ENCODE measurements at places on chromosomes 3 and 15.

- no peak for DNase-seq
Observed at GRCh38 chr3:78253860-78254259, 1214.0 kb downstream of the ROBO2 start.

GRCh38 chr3:185114756-185115155 lies 38.1 kb downstream of the C3orf70 start:
- DNase-seq = no peak

GRCh38 chr3:189557824-189558223 lies 73.4 kb upstream of the TP63 start:
- no peak for DNase-seq

DNA sequence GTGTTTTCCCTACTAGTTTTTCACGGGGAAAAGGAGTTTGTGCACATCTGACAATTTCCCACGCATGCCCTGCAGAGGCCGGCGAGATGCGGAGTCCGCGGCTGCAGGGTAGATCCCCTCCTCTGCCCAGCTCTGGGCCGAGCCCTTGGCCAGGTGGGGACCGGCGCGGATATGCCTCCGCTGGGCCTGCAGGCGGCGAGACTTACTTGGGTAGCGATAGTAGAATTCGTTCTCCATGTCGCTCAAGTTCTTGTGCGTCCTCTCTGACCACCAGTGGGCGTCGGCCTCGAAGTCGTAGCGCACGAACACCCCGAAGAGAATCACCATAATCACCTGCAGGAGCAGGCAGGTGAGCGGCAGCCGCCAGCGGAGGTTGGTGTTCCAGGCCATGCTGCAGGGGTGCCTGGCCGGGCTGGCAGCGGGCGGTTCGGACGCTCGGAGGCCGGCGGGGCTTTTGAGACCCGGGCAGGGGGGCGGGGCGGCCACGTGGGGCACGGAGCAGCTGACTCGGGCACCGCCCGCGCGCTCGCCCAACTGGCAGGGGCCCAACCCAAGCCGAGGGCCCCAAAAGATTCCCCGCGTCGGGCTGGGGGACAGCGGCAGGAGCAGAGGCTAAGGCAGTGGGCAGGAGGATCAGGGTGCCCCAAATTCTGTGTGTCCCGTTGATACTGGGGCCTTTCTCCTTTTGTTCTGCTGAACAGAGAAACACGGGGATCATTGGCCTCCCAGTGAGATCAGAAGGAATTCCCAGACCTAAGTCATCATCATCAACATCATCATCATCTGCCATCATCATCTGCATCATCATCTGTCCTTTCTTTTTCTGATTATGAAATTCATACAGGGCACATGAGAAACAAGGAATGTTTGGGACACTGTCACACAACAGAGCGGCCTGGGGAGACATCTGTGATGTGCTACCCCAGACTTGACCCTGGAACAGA lies at the start of gene RHCG:
RHCG (minus strand) TSS at position 429 of the 944 bp plus-strand sequence; CDS start at position 390, 39 bp downstream.
- DNase-seq = peak; percentile 11

GRCh38 chr15:95565016-95565600 lies 765.4 kb upstream of the NR2F2 start:
- DNase-seq = no peak

DNA sequence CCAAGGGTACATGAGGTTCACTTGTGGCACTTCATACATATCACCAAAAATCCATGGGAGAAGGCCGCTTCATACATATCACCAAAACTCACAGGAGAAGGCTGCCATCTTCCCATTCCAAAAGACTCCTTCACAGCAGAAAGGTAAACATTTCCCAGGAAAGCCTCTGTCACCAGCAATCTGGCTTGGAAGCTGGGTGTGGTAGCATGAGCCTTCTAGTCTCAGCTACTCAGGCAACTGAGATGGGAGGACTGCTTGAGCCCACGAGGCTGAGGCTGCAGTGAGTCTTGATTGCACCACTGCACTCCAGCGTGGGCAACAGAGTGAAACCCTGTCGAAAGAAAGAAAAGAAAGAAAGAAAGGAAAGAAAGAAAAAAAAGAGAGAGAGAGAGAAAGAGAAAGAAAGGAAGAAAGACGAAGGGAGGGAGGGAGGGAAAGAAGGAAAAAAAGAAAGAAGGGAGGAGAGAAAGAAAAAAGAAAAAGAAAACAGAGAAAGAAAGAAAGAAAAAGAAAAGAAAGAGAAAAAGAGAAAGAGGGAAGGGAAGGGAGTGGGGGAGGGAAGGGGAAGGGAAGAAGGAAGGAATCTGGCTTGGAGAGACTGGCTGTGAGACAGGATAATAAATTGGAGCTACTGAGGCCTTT lies 7.2 kb downstream of the LRIG1 start:
- no peak for DNase-seq

DNA sequence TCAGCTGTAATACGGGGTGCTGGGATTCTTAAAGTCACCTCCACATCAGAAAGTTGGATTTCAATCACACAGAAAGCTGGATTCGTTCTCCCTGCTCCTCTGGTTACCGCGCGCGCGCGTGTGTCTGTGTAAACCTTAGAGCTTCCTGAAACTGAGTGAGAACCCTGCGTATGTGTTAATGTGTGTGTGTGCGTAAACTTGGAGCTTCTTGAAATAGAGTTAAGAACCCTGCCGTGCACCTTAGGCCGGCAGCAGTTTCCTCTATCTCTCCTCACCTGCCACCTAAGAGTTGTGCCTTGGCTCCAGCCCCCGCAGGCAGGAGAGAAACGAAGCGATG lies 531 bp downstream of the LZTFL1 start:
- DNase-seq = no peak

DNA sequence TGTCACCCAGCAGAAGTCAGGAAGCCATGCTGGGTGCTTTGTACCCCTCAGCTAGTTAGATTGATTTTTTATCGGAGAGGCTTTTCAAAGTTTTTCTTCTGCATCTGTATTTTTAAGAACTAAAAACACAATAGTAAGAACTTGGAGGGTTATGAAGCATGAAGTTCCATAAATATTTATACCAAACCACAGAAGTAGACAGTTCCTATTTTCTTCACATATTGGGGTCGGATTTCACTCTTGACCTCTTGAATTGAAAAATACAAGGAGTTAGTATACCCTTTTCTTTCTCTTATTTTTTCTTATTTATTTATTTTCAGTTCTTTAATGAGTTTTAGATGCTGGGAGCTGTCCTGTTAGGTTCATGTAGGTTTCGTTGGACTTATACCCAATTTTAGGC lies 35.1 kb downstream of the SLC25A26 start:
- DNase-seq = no peak

DNA sequence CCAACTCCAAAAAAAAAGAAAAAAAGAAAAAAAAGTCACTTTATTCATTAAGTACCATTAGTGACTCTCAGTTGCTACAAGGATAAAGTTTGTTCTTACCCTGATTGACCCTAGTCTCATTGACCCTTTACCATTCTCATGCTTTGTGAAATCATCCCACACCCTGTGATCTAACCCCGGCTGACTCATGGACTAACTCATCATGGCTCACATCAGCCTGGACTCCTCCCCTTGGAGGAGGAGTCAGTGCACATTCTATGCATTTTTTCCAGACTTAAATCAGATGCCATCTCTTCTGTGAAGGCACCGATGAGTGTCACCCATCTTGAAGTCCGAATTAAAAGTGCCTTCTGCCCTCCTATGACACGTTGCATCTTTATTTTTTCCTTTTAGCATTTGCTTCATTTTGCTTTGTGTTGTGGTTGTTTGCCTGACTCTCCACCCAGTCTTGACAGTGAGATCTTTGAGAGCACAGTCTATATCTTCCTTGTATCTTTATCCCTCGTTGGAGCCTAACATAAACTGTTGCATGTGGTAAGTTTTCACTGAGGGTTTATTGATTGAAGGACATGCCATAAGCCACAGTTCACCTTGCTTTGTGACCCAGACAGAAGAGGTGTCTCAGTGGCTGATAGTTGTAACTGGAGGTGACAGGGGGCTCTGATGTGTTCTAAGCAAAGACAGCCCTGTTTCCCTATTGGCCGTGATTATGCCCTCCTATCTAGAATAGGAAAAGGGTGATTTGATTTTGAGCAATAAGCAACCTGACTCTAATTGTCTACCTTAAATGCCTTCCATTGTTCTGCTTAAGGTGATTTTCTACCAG lies 72.1 kb downstream of the IL1RAP start:
- DNase-seq = peak; percentile 75

- DNase-seq = no peak
Observed at GRCh38 chr3:148975248-148975647, 16.1 kb upstream of the GYG1 start.

DNA sequence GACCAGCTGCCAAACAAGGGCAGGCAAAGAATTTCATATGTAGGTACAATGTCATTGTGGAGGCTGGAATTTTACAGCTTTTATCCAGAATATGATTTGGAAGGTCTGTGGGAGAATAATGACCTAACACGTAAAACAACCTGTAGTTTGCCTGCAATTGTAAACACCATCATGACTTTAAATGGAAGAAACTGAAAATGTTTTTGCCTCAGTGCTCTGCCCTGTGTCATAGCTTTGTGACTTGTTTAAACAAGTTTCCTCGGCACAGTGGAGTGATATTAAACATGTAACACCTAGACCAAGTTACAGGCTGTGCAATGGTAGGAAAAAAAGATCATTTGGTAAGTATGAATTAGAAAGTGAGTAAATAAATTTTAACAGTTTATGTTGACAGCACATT lies 171.6 kb upstream of the MBNL1 start:
- DNase-seq = no peak

GRCh38 chr3:108182339-108182738 lies 39.9 kb downstream of the IFT57 start:
- DNase-seq = no peak

DNA sequence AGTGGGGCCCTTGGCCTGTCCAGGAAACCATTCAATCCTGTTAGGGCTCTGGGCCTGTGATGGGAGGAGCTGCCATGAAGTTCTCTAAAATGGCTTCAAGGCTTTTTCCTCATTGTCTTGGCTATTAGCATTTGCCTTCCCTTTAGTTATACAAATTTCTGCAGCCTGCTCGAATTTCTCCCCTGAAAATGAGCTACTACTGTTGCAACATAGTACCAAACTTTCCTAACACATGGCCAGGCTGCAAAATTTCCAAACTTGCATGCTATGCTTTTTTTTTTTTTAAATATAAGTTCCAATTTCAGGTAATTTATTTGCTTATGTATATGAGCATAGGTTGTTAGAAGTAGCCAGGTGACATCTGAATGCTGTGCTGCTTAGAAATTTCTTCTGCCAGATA lies 560.8 kb upstream of the TBL1XR1 start:
- no peak for DNase-seq

GRCh38 chr3:48356419-48356818 lies 15.6 kb upstream of the FBXW12 start:
- DNase-seq = no peak

DNA sequence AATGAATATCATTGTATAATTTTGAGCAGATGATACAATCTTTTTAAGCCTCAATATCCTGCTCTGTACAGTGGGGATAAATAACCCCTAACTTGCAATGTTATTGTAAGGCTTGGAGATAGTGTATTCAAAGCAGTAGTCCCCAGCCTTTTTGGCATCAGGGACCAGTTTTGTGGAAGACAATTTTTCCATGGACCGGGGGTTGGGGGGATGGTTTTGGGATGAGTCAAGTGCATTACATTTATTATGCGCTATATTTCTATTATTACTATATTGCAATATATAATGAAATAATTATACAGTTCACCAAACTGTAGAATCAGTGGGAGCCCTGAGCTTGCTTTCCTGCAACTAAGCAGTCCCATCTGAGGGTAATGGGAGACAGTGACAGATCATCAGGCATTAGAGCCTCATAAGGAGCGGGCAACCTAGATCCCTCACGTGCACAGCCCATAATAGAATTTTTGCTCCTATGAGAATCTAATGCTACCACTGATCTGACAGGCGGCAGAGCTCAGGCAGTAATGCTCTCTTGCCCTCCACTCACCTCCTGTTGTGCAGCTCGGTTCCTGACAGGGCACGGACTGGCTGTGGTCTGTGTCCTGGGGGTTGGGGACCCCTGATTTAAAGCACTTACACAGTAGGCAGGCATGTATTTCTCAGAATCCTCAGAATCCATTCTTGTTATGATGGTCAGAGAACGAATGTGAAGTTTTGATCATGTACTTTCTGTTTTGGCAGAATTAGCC lies 102.2 kb downstream of the PTPRG start:
- no peak for DNase-seq

GRCh38 chr15:35444557-35445204 lies 101.3 kb downstream of the DPH6 start:
- DNase-seq = no peak

GRCh38 chr3:12178091-12178820 lies 19.5 kb upstream of the TIMP4 start:
- DNase-seq = no peak

DNA sequence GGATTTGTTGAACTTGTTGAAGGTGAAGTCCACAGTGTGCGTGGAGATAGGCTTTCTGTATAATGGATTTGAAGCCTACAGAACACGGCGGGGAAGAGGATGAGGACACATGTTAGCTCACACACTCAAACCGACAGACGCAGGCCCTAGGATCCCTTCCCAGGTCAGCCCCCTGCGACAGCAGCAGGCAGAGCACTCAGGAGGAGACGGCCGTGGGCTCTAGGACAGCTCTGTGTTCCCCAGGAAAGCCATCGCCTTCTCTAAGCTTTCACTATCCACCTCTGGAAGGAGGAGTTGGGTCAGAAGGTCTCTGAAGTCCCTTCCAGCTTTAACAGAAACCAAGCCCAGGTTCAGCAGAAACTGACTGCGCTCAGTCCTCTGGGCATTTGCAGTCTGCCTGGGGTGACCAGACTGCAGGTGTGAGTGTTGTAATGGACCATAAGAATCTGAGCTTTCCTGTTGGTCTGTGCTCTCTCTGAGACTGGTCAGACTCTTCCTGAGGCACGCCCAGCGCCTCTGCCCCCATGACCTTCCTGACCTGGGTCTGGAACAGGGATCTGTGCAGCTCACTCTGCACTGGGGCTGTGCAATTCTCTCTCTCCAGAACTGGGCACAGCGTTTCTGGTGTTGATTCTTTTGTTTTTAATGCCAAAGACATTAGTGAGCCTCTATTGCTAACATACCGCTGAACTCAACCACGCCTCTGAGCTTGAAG lies 33.5 kb downstream of the UMPS start:
- no peak for DNase-seq

GRCh38 chr3:78868570-78868969 lies 899.2 kb downstream of the ROBO1 start:
- no peak for DNase-seq

DNA sequence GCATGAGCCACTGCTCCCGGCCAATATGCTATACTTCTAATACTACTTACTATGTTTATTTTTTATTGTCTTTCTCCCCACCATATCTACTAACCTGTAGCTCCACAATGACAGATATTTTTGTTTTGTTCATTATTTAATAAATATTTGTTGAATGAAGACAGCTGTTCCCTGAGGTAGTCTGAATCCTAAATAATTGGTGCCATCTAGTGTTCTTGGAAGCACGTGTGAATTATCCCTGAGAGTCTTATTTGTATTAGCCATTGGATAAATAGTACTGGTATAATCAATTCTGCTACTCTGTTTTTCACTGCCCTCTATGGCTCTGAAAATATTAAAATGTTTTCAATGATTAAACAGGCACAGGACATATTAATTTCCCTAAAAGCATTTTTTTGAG lies 5.6 kb upstream of the APPL1 start:
- no peak for DNase-seq

DNA sequence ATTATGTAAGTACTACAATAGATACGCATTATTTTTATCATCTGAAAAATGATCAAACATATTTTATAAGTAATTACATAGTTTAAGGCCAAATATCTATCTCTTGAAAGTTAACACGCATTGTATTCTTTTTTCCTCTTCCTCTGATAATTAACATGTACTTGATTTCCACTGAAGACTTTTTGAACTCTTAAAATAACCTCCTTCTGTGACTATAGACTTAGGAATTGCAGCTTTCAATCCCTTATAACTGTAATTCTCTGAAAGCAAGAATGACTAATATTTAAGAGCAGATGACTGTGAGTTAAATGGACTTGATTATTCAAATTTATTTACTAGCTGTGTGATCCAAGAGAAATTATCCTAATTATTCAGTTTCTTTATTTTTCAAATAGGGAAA lies 730.6 kb upstream of the NECTIN3 start:
- no peak for DNase-seq

Measured in stimulated activated CD4-positive, alpha-beta T cell treated with anti-CD3 and anti-CD28 coated beads, Interleukin-1b, Interleukin-23, amount 100 ng/mL, for 48 hours (primary cell).